ENCODE measurements at places on chromosomes 3 and 15.

DNA sequence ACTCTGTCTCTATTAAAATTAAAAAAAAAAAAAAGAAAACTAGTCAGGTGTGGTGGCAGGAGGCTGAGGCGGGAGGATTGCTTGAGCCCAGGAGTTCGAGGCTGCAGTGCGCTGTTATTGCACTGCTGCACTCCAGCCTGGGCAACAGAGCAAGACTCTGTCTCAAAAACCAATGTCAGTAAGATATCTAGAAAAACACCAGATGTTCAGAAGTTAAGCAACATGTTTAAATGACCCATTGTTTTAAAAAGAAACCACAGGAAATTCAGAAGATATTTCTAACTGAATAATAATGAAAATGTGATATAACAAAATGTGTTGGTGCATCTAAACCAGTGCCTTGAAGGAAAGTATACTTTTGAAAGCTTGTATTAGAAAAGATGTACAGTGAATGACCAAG lies 203.4 kb upstream of the CGNL1 start:
- DNase-seq = no peak

DNA sequence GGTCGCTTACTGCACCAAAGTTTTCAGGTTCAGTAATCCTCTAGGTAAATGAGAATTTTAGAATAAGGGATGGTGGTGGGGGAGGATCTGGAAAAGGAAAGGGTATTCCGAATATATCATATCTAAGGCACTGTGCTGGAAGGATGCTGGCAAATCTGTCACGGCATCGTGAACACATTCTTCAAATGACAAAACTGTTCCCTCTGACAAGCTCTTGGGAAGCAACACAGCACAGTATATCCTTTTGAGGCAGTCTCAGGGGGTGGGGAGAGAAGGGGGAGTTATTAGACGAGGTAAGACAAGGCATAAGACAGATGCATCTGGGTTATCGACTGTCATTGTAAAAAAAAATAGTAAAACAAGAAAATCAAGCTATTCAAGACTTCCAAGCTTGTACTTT lies 289.6 kb upstream of the LRRN1 start:
- no peak for DNase-seq

DNA sequence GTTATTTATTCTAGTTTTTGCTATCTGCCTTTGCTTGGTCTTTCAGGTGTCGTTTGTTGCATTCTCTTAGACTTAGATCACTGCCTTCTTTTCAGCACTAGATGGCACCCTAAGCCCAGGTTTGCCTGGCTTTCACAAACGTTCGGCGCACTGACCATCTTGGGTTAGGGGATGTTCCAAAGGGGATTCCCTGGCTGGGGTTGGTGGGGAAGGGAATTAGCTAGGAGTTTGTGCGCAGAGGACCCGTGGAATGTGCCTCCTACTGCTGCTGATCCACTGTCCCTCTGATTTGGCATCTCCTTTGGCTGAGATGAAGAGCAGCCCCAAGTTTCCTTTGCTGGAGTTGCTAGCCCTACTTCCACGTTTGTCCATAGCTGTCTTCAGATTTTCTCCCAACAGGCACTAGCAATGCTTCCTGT lies 33.9 kb downstream of the PFN2 start:
- DNase-seq = peak; percentile 43

- no peak for DNase-seq
Measured at GRCh38 chr3:2923390-2923789, 186.8 kb downstream of the IL5RA start.

DNA sequence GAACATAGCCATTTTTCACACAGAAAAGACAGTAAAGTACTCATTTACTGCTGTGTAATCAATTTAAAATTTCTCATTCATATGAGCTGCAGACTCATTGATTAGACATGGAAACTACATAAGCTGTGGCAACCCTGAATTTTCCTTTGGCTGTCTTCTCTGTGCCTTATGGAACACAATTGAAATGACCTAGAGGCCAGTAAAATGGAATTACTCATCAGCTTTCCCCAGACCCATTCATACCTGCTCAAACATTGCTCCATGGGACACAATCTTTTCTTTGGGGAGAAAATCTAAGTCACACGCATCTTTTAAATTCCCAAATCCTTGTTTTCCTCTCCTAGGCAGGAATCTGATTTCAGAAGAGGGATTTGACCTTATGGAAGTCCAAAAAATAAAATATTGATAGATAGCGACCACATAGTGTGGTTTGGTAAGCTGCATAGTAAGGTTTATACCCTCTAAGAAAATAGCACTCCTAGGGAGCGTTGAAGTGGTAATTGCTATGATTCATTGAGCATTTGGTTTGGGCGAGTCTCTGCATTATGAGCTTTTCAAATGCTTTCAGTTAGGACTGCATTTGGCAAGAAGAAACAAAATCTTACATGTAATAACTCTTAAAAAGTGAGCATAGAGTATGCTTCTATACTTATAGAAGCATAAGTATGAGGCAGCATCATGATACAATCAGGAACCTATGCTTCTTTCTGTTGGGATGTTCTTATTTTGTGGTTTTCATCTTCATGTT lies 243.4 kb upstream of the GADL1 start:
- DNase-seq = no peak
